Hair follicular keratinocyte (primary cell): ENCODE measurements at places on chromosomes 7 and 10. TPM values are rescaled to one million over a fixed set of nuclear protein-coding genes. Genes with fewer than 3 reads are reported as not detected.

Gene ITGA8
- total RNA-seq, result 0.04 TPM in 1 of 2 replicates, not detected in the other

Gene BEND7
- 2.9 and 4.2 TPM in 2 replicates for total RNA-seq

Gene PNLIPRP1
- not detected in 2 replicates for total RNA-seq

Gene OR2F2
- not detected in 2 replicates for total RNA-seq

Gene FXYD4
- not detected in 2 replicates for total RNA-seq

Gene SFMBT2
- not detected in 2 replicates for total RNA-seq

Gene PTN
- total RNA-seq, result 0.23 TPM in 1 of 2 replicates, not detected in the other

Gene STEAP1B
- 6.6 and 12.1 TPM in 2 replicates for total RNA-seq

Gene ANKRD61
- total RNA-seq, result not detected in 2 replicates

Gene HABP2
- not detected in 2 replicates for total RNA-seq

Gene KLLN
- total RNA-seq, result 0.08 TPM in 2 replicates
